ENCODE measurements at places on chromosomes 6 and 20.

GRCh38 chr6:138538390-138539031, 39.2 kb upstream of the NHSL1 start:
- no peak for DNase-seq

DNA sequence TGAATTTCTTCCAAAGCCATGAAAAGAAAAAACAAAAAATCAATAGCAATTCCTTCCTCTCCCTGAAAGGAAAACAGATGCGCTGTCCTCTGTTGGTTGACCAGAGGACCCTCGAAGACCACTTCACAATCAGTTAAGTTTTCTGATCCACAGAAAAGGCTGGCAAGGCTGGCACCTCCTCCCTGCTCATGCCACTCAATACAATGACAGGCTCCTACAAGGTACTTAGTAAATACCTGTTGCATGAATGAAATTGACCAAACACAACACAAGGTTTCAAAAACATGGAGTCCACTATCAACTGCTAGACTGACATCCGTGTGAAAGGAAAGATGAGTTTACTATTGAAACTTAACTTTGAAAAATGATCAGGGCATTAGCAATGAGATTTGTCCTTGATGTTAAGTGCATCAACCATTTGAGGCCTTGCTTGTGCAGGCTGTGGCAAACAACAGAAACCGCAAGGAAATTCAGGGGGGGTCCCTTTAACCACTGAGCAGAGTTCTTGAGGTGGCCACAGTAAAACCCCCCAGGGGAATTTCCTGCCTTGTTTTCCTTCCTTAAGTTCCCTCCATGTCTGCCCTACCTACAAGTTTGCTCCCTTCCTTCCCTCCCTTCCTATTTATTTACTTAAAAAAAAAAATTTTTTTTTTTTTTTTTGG, 27.9 kb upstream of the RTF2 start:
- no peak for DNase-seq

GRCh38 chr6:137860394-137861005, 6.6 kb upstream of the TNFAIP3 start:
- no peak for DNase-seq

DNA sequence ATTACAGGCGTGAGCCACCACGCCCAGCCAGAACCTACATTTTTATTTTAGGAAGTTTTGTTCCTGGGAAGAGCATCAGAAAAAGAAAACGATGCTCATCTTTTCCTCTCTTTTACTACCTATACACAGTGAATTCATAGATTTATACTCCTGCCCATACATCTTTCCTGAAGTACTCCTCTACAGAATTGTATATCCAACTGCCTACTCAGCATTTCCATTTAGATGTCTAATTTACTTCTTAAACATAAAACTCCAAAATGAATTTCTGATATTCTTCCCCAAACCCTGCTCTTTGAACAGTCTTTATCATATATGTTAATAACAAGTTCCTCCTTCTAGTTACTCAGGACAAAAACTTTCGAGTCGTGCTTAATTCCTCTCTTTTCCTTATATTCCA, 39.8 kb upstream of the RSPO3 start:
- no peak for DNase-seq

- DNase-seq, result no peak
Observed at GRCh38 chr6:119453242-119454200, 104.0 kb upstream of the MAN1A1 start.

GRCh38 chr20:60113771-60114170, 155.5 kb downstream of the CDH26 start:
- no peak for DNase-seq

- DNase-seq, result no peak
Observed at GRCh38 chr6:75102301-75102700, 103.6 kb downstream of the COL12A1 start.

GRCh38 chr6:31878726-31879125, at the start of gene SLC44A4:
Gene SLC44A4 (minus strand): TSS chr6:31878997. CDS start chr6:31878980, 17 bp downstream.
- no peak for DNase-seq

DNA sequence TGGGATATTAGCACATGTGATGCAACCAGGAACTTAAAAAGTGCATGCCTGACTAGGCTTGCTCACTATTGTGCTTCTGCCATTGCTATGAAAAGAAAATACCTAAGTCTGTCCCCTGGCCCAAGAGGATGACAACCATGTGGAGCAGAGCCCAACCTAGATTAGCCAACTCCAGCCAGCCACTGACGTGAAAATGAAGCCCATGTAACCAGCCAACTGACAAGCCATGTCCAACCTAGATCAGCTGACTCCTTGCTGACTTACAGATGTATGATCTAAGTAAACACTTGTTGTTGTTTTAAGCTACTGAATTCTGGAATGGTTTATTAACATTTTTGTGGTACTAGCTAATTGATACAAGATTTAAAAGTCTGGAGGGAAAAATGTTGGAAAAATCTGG, 47.5 kb downstream of the PIGU start:
- no peak for DNase-seq

DNA sequence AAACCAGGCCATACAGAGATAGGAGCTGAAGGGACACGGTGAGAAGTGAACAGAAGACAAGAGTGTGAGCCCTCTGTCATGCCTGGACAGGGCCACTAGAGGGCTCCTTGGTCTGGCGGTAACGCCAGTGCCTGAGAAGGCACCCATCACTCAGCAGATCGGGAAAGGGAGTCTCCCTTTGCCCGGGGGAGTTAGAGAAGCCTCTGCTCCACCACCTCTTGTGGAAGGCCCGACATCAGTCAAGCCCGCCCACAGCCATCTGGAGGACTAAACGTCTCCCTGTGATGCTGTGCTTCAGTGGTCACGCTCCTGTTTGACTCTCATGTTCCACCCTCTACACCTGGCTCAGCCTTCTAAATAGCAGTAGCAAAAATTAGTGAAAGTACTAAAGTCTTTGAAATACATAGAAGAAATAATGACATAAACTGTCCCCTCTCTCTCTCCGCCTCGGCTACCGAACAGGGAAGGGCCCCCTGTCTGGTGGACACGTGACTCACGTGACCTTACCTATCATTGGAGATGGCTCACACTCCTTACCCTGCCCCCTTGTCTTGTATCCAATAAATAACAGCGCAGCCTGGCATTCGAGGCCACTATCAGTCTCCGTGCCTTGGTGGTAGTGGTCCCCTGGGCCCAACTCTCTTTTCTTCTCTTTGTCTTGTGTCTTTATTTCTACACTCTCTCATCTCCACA, 66.7 kb downstream of the RPP21 start:
- DNase-seq, result no peak

DNA sequence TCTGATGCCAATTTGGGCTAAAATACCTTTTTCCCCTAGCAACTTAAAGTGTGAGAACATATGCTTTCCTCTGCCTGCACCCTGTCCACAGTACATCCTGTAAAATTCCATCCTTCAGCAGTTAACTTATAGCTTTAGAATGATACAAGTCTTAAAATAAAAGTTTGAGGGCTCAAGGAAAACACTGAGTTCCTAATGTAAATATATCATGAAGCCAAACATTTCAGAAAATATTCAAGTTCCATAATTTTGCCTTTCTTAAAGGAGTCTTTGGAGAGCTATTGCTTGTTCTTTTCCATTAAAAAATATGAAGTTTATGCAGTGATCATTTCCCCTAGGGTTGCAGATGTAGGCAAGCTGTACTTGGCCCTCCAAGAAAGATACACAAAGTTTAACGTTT, 303.8 kb downstream of the COL12A1 start:
- DNase-seq, result no peak

- DNase-seq, result no peak
Observed at GRCh38 chr6:40755046-40755681, 168.0 kb upstream of the LRFN2 start.

DNA sequence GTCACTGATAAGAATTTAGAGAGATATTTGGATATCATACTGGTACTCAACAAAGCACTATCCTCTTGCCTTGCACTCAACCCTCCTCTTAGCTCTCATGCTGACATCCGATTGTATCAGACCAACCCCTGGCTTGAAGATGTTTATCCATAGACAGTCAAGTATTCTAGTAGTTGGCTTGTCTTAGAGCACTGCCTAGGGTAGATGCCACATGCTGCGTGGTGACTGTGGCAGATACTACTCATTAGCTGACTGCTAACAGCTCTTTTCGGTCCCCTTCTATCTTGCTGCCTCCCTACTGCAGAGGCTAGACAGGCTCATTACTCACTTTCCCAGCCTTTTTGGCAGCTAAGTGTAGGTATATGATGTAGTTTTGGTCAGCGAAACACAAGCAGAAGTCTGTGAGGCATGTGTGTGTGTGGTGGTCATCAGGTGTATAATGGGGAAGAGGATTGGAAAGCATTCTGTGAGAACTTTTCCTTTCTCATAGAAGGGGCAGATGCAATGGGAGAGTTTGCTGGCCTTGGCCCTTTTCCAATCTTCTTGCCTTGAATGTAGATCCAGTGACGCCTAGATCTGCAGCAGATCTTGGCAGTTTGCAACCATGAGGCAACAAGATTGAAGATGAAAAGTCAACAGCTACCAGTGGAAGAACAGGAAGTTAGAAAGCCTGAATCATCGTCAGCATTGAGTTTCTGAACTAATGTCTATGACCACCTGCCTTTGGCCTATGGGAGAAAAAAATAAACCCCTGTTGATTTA, 4.4 kb upstream of the IFNGR1 start:
- no peak for DNase-seq

GRCh38 chr20:17882834-17883591, 85.6 kb downstream of the SNX5 start:
- no peak for DNase-seq

DNA sequence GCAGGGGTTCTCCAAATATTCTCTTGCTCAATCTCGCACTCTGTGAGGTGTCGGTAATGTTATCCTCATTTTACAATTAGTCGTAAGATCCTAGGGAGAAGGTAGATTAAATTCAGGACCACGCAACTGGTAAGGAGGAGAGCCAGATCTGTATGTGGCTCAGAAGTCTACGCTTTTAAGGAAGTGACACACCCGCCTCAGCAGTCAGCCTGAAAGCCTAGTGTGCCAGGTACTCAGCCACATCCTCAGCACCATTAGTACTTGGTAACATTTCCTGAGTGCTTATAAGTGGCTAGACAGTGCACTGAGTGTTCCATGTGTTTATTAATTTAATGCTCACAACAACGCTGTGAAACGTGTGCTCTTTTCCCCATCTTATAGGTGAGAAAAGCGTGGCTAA, 63.7 kb downstream of the DHX35 start:
- no peak for DNase-seq

GRCh38 chr6:166853371-166854325, 102.7 kb downstream of the RNASET2 start:
- no peak for DNase-seq

DNA sequence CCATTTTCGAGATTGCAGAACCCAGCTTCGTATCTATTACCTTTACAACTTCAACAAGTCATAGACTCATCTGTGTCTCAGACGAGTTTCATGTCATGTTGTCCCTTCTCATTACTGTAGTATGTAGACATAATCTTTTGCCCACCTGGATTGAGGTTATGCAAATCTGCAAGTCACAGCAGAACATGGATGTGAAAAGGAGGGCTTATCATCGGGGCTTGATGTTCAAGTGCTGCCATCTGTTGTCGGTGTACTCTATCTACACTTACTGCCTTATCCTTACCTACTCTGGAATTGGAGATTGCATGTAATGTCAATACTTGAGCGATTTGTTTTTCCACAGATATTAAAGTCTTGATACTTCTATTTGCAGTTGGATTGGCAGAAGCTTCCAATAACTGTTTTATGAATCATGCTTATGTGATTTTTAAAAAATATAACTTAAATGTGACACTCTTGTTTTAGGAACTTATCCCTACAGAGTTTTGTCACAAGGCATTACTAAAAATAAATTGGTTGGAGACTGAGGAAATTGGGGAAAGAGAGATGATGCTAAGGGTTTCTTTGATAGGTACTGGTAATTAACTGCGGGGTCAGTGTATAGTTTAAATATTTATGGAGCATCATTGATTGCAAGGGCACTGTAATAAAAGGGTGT, 3.0 kb upstream of the GOPC start:
- no peak for DNase-seq

DNA sequence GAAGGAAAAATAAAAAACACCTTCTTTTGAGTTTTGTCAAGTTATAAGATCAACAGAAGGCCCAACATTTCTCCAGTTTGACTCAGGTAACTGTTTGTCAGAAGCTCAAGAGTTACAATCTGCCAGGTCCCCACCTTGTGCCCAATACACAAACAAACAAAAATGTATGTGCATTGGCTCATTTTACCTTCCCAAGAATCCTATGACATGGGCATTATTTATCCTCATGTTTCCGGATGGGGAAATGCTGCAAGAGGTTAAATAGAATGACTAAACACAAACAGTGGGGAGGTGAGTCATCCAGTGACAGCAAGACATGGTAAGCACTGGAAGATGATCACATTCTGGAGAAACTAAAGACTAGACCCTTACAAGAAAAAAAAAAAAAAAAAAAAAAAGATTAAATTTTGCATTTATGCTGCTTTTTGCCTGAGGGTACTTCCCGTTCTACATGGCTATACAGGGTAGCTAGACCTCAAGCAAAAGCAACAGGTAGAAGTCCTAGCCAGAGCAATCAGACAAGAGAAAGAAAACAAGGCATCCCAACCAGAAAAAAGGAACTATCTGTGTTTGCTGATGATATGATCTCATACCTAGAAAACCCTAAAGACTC, 23.6 kb upstream of the ANKRD60 start:
- peak; percentile 18 for DNase-seq

DNA sequence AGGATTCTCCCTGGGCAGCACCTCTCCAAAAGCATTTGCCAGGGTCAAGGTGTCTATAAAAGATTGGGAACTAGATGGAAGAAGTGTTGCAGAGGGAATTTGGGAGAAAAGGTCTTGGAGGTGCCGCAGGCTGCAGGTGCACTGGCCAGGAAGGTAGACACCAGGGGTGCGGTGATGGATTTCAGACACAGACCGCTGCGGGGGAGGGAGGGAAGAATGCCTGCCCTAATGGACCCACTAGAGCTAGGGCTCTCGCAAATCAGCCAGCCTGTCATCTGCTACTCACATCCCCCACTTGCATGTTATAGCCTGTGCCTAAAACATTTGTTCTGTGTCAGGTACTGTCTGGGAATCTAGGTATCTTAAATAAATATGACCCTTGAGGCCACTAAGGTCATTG, 193.6 kb upstream of the SLC24A3 start:
- DNase-seq, result no peak

GRCh38 chr6:39517756-39518155, 195.3 kb upstream of the KCNK16 start:
- DNase-seq, result no peak

DNA sequence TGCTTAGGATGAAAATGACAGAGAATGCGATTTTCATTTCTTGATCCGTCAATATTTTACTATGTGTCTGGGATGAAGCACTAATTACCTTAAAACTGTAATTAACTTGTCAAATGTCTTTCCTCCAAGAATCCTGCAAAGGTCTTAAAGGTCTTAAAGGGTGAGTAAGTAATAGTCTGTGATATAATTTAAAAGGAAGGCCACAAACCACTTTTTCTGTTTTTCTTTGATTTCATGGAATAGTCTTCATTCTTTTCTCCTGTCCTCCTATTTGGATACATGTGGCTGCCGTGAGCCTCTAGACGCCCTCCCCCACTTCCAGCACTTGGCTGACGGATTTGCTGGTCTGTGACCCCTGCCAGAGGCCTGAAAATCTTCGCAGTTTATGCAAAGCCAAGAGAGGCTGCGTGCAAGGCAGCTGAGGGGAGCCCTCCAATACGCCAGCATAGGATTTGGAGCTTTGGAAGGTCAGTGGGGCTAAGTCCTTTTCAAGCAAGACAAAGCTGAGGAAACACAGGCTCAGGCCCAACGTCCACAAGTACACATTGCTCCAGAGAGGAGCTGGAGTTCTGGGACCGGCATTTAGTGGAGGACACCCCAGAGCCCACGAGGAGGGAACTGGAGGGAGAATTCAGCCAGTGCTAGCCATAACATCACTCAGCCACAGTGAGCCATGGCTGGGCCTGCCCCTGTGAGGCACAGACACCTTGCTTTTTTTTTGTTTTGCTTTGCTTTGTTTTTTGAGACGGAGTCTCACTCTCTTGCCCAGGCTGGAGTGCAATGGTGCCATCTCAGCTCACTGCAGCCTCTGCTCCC, 382.6 kb downstream of the SMOC2 start:
- DNase-seq, result no peak
